ENCODE measurements at places on chromosomes 4 and X.

DNA sequence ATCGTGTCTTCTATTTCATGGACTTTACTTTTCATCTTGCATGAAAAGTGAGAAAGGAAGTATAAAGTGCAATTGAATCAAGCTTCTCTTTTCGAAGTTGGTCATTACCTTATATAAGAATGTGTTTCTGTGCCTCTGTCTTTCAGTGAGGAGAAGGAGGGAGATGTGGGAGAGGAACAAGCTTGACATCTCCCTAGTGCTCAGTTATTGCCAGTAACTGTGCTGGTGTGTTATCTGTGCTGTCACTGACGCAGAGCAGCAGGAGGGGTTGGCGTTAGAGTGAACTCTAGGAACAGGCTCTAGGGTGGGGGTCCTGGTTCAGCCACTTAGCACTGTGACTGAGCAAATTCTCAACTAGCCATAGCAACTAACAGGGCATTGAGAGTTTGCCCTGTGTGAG, 34.0 kb upstream of the TBC1D9 start:
- DNase-seq = no peak

- DNase-seq = no peak
Measured at GRCh38 chr4:20682853-20683252, 17.4 kb upstream of the PACRGL start.

- DNase-seq = no peak
Measured at GRCh38 chr4:8240211-8241041, 29.1 kb upstream of the HTRA3 start.

- no peak for DNase-seq
Measured at GRCh38 chr4:26131711-26132110, 189.1 kb upstream of the RBPJ start.

- no peak for DNase-seq
Measured at GRCh38 chr4:107210450-107211239, 174.5 kb upstream of the DKK2 start.

DNA sequence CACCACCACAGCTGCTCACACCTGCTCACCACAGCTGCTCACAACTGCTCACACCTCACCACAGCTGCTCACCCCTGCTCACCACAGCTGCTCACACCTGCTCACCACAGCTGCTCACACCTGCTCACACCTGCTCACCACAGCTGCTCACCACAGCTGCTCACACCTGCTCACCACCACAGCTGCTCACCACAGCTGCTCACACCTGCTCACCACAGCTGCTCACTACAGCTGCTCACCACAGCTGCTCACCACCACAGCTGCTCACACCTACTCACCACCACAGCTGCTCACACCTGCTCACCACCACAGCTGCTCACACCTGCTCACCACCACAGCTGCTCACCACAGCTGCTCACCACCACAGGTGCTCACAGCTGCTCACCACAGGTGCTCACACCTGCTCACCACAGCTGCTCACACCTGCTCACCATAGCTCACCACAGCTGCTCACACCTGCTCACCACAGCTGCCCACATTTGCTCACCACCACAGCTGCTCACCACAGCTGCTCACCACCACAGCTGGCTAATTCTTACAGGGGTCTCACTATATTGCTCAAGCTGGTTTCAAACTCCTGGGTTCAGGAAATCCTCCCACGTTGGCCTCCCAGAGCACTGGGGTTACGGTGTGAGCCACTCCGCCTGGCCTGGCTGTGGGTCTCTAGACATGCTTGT, 30.4 kb upstream of the CPLX1 start:
- no peak for DNase-seq

- DNase-seq = peak; percentile 66
Measured at GRCh38 chrX:63513825-63514568, 162.9 kb upstream of the SPIN4 start.

- DNase-seq = no peak
Measured at GRCh38 chr4:180860089-180860720, 1383.0 kb upstream of the TENM3 start.
